WERI-Rb-1 (cell line): ENCODE measurements at places on chromosomes 16 and 17.

GRCh38 chr16:69187446-69188235 is 677 bp downstream of the SNTB2 start:
- DNase-seq, result peak; percentile 62

DNA sequence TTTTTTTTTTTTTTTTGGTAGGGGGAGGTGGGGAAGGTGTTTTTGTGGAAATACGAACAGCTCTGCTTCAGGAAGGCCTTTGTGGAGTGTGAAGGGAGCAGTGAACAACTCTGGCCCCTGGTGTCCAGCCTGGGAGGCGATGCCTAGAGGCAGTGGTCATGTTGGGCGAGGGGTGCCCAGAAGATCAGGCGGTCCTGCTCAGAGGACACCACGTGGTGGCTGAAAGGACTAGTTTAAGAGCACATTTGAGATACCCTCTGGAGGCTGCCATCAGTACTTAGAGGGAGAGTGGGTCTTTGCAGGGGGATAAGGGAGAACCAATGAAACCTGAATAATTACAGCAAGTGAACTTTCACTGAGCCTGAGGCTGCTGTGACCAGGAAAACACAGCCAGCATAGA is 40.1 kb upstream of the RHOT1 start:
- no peak for DNase-seq

GRCh38 chr17:31534223-31534888 is 142.9 kb downstream of the RAB11FIP4 start:
- DNase-seq, result no peak

- no peak for DNase-seq
Observed at GRCh38 chr16:67268136-67268579, 11.2 kb upstream of the PLEKHG4 start.

- peak; percentile 47 for DNase-seq
Observed at GRCh38 chr17:66190738-66191592, 968 bp downstream of the CEP112 start.

DNA sequence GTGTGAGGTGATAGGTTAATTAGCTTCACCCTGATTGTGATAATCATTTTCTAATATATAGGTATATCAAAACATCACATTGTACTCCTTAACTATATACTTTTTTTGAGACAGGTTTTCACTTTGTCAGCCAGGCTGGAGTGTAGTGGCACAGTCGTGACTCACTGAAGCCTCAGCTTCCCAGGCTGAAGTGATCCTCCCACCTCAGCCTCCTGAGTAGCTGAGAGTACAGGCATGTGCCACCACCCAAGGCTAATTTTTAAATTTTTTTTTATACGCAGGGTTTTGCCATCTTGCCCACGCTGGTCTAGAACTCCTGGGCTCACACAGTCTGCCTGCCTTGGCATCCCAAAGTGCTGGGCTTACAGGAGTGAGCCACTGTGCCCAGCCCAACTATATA is 455.3 kb upstream of the MAF start:
- no peak for DNase-seq

DNA sequence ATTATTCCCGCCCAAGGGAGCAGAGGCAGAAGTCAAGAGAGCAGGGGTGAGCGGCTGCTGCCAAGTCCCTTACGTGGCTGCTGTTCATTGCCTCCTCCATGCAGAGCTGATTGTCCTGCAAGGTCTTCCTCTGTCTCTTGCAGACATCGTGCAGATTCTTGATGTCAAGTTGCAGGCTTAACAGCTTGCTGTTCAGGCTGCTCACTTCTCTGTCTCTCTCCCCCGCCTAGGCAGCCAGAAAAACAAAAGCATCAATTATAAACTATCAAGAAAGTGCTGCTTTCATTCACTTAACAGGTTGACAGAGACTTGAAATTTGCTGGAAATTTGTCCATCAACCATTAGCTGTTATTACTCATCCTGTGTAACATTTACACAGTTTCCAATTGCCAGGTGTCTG is 7.3 kb downstream of the PMFBP1 start:
- no peak for DNase-seq

- DNase-seq, result no peak
Observed at GRCh38 chr17:64084940-64085649, 44.8 kb downstream of the ERN1 start.

DNA sequence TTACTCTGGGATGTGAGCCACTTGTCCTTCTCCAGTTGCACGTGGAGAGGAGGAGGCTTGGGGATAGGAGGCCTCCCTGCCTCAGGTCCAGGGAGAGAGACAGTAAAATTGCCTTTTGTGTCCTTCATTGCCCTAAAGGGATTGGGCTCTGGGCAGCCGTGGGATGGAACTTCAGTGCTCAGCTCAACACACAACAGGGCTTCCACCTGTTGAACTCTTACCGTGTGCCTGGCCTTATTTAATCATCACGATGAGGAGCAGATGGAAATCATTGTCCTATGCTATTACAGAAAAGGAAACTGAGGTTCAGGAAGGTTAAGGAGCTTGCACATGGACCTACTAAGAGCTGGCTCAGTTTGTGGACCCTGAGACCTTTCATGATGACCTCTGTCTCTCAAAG is 92.4 kb upstream of the CDC42EP4 start:
- no peak for DNase-seq

GRCh38 chr16:1667271-1667670 is 10.8 kb upstream of the JPT2 start:
- DNase-seq, result no peak

DNA sequence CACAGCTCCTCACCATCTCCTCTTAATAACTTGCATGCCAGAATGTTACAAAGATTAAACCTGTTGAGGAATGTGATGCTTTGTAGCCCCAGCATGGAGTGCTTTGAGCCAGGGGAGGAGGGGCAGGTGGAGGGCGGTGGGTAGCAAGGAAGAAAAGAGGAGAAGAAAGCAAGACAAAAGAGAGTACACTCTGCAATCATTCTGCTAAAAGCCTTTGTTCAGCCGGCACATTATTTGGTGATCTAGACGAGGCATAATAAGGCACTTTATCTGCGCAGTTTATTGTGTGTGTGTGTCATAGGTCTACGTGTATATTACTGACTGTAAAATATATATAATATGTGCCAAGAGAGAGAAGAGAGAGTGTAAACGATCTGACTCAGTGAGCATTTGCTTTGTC is 139.1 kb downstream of the SOX9 start:
- DNase-seq, result no peak

DNA sequence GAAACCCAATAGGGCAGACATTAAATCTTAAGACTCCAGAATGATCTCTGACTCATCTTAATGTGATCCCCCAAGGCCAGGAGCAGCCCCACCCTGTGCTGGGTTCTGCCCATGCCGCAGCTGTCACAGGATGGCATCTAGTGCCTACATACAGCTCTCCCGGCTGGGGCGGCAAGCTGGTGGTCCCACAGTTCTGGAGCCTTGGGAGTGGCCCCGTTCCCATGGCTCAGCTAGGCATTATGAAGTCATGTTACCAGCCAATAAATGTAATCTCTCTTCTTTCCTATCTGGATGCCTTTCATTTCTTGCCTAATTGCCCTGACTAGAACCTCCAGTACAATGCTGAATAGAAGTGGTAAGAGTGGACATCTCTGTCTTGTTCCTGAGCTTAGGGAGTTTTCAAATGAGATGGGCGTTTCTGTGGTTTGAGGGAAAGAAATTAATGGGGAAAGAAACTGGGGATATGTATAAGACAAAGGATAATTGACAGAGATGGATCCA is 95.7 kb upstream of the DNAH17 start:
- DNase-seq, result no peak

DNA sequence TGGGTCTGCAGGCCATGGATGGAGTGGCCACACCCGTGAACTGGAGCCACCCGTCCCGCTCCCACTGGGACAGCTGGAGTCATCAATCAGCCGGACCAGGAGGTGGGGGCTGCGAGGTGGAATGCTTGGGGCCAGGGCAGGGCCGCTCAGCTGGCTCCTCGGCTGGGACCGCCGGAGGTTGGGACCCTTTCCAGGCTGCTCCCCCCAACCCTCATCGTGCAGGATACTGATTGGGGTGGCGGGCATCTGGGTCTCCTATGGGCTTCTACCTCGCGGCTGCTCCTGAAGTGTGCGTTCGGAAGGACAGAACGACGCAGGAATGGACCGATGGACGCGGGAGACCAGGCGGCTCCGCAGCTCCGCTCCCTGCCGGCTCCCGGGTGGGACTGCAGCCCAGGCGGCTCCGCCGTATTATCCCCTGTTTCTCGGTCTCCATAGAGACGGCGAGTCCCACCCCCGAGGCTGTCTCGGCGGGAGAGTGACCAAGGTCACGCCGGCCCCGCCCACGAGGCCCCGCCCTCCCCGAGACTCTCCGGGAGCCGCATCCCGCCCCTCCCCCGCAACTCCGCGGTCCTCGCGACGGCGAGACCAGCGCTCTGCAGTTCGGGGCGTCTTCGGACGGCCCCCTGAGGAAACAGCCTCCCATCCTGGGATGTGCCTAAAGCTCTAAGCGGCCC is at the start of gene TPPP3:
Gene TPPP3, minus strand, starts transcription at position 388 of the 677 bp plus-strand sequence. CDS start 2,387 bp downstream, outside the sequence.
- peak; percentile 96 for DNase-seq

DNA sequence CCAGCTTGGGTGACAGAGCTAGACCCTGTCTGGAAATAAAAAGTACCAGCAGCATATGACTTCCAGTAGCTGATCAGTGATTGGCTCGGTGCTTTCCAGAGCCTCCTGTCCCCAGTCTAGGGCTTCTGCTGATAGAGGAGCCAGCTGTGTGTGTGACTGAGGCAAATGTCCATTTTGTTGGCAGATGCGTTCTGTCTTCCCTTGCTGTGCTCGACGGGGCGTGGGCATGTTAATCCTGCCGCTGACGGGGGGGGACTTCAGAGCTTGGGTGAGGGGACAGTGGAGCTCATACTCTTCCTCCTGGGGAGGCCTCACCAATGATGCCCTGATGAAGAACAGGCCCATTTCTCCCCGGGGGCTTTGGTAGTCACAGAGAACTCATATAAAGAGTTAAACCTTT is 14.6 kb downstream of the KCTD2 start:
- DNase-seq, result no peak

DNA sequence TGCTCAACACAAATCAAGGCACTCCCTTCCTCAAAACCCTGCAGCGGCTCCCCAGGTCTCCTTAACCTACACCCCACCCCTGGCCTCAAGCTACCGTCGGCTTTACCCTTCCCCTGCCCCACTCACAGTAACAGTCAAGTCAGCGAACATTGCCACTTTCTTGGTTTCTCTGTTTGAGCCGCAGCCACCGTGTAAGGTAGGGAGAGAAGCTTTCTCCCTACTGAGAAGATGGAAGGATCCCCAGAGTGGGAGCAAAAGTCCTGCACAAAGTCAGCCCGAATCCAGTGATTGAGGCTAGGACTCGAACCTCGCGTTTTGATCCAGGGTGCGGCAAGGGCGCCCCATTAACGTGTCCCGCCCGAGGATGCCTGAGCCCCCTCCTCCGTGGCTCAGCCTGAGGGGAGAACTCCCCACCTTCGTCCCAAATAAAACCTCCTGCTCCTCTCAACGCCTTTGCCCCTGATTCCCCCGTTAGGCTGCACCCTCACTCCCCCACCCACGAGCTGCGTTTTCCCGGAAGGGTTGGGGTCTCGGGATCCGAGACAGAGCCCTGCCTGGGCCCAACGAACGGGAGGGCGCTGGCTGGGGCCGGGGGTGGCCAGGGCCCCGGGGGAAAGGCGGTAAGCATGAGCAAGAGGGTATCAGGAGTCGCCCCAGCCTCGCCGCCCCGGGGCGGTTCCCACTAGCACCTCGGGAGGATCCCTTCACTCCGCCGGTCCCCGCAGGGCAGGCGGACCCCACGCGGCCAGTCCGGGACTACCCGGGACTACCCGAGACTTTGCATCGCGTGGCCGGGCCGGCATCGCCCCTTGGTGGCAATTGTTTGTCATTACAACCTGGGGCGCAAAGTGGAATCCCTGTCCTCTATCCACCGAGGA is 9.9 kb upstream of the NAGS start:
- DNase-seq, result peak; percentile 91

DNA sequence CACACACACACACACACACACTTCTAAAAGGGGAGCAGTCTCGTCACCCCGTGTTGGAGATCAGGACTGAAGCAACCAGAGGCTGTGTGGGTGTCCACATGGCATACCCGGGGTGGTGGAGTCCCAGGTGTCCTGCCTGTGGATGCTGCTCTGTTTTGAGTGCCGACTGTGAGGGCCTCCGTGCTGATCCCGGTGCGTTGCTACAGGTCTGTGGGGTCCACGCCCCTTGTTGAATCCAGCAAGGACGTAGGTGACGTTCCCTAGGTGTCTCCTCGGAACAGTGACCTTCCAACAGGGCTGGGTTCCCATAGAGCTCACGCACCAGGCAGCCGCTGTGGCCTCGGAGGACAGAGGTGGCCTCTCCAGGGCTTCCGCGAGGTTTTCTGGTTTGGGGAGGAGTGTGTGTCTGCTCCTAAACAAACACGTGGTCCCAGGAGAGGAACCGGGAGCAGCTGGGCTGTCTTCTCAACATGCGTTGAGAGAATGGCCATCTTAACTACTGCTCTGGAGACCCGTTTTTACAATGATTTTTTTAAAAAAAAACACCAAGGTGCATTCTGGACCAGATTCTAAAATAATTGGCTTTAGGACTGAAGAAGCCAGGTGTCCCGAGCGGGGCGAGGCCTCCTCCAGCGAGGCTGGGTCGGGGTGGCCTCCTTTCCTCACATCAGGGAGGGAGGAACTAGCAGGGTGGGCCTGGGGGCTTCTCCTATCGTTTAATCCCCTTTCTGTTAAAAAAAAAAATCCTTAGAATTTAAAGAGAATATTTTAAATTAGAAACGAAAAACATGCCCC is 100.6 kb upstream of the ZNF750 start:
- DNase-seq, result no peak

GRCh38 chr16:6034511-6034910 is 936.9 kb upstream of the EEF2KMT start:
- no peak for DNase-seq

GRCh38 chr17:33888455-33888854 is 366.6 kb upstream of the CCL2 start:
- no peak for DNase-seq

DNA sequence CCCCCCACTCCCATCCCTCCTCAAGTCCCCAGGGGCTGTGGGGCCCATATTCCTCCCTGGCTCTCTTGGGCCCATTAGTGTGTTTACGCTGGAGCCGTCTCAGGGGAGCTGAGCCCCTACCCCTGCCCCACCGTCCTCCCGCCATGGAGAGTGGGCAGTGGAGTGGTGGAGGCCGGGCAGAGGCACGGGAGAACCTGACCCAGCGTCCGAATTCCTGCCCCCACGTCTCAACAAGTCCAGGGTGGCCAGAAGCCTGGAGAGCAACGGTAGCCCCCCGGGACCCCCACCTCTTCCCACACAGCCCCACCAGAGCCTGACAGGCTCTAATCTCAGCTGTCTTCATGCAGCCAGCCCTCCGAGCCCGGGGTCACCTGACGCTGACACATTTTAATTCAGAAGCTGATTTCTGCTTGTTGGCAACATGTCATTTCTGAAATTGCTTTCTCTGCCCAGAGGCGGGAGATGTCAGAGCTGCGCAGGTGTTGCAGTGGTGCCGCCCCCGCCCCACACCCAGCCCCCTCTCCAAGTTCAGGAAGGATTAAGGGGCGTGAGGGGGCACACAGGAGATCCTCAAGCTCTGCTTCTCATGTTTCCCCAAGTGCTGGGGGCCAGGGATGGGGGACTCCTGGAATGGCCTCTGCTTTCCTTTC is 32.6 kb downstream of the WNT9B start:
- no peak for DNase-seq

- DNase-seq, result no peak
Observed at GRCh38 chr17:67200727-67201301, 44.2 kb downstream of the HELZ start.
